Stimulated activated CD8-positive, alpha-beta memory T cell treated with anti-CD3 and anti-CD28 coated beads, Interleukin-7, amount 100 ng/mL, for 1 hour (primary cell): ENCODE measurements at places on chromosomes 3 and 15.

DNA sequence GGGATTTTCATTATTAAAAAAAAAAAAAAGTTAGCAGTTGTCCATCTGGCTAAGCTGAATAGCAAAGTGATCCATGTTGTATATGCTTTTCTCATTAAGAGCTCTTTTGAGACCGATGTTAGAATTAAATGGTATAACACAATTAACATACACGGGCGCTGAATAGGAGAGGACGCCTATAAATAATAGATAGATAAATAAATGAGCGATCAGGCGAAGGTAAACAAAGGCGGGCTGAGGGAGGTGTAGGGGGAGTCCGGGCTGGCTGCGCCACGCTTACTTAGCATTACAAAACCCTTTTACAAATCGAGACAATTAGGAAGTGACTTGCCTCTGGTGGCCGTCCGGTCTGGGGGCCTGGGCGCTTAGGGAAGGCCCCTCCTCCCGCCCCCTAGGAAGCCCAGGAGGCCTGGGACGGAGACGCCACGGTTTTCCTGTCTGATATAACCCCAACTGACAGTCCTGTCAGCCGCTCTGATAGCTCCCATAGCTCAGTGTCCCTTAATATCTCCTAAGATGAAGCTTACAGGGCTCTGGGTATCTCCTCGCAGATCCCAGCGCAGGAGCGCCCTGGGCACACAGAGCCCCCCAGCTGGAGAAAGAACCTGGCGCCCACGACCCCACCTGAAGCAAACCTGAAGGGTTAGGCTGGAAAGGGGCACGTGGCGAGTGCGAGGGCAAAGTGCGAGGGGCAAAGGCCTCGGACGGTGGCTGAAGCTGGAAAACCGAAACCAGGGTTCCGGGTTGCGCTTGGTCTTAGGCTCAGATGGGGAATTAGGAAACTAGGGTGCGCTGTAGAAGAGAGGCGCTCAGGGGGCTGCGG lies 3.6 kb downstream of the SOX14 start:
- no peak for DNase-seq

GRCh38 chr3:35486295-35486694 lies 153.0 kb upstream of the ARPP21 start:
- DNase-seq: no peak

GRCh38 chr15:87387766-87388165 lies 868.8 kb downstream of the NTRK3 start:
- DNase-seq: no peak

DNA sequence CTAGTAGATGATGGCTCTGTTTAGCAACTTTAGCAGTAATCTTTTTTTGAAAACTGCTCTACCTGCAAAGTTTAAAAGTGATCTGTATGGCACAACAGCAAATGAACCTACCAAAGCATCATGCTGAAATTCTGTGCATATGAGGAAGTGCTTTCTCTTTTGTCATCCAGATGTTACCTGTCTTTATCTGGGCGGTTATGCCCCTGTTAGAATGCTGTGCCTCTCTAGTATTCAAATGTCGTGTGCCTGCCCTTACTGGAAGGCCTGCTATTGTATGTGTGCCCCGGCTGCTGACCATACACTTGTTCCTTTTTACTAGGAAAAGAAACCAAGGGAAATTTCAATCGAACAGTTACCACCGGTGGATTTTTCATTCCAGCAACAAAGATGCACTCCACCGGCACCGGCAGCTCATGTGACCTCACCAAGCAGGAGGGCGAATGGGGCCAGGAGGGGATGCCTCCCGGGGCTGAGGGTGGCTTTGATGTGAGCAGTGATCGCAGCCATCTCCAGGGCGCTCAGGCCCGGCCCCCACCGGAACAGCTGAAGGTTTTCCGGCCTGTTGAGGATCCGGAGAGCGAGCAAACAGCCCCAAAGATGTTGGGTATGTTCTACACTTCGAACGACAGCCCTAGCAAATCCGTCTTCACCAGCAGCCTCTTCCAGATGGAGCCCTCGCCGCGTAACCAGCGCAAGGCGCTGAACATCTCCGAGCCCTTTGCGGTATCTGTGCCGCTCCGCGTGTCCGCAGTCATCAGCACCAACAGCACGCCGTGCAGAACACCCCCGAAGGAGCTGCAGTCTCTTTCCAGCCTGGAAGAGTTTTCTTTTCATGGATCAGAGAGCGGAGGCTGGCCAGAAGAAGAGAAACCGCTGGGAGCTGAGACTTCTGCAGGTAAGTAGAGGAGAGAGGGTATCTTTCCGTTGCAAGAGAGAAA lies 61.6 kb downstream of the TMEM39A start:
- no peak for DNase-seq

DNA sequence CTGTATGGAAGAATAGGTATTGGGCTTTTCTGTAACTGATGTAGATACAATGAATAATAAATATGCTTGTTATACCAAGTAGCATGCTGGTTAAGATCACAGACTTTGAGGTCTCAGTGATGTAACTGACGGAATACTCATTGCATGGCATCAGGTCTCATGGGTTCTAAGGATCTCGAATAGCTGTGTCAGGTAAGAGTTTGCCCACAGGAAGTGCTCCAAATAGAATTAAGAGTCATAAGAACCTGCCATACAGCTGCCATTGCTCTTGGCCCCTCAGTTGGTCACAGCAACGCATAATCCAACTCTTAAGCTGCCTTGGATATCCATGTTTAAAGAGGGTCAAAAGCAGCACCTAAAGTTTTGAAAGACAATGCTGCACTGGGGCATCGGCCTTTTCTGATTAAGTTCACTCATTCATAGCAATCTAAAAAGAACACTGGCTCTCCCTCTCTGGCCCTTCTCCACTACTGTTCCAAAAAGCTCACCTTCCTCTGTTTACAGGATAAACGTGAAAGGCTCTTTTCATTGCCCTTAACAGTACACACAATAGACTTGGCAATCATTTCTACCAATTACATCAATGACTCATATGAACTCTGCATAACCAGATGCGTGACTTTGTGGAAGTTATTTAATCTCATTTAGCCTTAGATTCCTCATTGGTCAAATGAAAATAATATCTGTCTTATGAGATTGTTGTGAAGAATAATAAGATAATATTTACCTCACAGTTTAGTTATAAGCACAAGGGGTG lies 74.6 kb downstream of the ZBTB20 start:
- no peak for DNase-seq

DNA sequence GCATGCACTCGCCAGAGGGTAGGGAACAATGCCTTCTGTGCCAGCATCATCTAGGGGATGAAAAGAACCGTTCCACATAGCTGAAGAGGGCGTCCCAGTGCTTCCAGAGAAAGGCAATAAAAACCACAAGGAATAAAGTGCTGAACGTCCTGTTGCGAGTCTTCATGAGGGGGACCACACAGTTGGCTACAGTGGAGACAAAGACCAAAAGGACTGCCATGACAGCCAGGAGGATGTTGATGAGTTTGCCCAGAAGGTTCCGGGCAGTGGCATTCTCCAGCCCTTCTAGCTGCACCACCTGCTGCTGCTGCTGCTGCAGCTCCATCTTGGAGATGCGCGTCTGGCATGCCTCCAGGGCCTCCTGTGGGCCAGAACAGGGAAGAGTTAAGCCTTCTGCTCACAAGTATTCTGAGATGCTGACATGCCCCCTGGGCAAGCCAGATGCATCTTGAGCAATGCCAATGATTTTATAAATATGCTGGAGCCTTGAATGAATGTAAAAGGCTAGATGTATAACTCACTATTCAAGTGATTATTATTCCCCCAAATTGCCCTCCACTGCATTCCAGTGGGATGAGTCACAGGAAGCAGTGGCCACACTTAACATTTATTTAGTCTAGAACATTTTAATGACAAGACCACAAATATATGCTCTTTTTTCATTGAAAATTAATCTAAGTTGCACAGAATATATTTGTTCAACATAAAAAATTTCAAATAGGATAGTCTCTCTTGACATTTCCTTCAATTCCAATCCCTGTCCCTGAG lies 45.1 kb upstream of the PLXND1 start:
- DNase-seq: no peak

- DNase-seq: no peak
Measured at GRCh38 chr15:100751585-100751984, 128.0 kb upstream of the ALDH1A3 start.

DNA sequence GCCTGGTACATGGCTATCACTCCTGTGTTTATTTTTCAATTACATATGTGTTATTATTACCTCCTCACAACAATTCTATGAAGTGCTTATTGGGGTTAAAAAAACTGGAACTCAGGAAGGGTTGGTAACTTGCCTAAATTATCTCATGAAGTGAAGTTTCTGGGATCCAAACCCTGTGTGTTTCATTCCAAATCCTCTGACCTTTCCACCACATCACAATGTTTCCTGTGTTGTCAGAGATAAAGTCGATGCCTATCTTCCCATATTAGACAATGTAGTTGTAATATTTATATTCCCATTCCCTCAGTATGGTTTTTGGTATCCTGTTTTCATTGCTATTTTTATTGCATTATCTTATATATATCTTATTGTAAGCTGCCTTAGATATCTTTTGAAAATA lies 269.1 kb upstream of the CFAP20DC start:
- DNase-seq: no peak

GRCh38 chr15:77457191-77457904 lies 36.7 kb downstream of the HMG20A start:
- no peak for DNase-seq

- DNase-seq: no peak
Measured at GRCh38 chr3:172289583-172289982, 158.7 kb downstream of the GHSR start.

- DNase-seq: no peak
Measured at GRCh38 chr3:71708476-71709105, 16.6 kb downstream of the EIF4E3 start.

DNA sequence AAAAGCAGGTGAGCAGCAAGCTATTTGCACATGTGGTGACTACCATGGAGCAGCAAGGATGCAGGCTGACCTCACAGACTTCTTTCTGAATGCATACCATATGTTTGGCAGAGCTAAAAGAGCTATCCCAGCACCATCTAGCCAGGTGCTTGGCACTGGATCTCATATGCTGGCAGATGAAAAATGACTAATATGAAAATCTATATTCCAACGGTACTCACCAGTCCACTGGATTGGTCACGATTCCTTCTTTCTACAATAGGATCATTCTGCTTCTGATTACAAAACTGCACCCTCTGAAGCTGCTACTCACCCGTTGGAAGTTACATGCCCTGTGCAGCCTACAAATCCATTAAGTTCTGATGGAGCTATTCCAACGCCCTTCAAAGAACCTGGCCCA lies 714.3 kb upstream of the CFAP20DC start:
- DNase-seq: no peak

- DNase-seq: no peak
Measured at GRCh38 chr3:152849996-152850578, 15.2 kb downstream of the P2RY1 start.

- DNase-seq: no peak
Measured at GRCh38 chr3:126127904-126128303, 44.0 kb upstream of the SLC41A3 start.

DNA sequence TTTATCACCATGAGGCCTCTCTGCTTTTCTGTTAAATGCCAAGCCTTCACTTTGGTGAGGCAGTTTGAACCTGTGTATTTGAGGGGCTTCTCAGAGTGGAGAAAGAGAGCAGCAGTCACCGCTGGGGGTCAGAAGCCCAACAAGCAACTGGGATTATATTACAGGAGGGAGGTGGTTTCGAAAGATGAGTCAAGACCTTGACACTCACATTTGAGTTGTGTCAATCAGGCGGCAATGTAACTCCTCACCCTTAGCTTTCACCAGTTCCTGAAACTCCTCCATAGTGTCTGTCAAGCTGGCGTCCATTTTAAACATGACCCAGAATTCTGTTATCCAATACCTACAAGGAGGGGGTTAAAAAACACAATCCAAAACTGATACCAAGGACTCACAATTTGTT lies 46.5 kb downstream of the RASGRP1 start:
- DNase-seq: no peak

GRCh38 chr15:65947041-65947440 lies 77.8 kb downstream of the RAB11A start:
- no peak for DNase-seq

DNA sequence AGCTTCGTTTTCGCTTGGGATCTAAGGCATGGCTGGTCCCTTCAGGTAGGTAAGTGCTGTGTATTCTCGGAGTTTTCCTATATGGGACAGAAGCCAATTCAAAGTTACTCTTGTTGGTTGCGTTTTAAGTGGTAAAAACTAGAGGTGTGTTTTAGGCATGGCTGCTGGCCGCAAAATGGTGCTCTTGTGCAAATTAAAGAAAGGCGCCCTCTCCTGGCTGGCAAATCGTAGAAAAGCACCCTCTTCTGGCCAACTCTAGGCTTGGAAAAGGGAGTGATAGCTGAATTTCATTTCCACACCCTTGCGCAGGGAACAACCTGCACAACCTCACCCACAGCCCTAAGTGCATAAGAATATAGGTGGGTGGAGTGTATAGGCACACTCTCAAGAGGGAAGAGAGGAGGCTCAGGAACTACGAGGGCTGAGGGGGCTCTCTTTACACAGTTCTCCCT lies 23.5 kb downstream of the DRD3 start:
- no peak for DNase-seq

GRCh38 chr3:179503640-179504039 lies 52.4 kb upstream of the GNB4 start:
- DNase-seq: no peak

- DNase-seq: no peak
Measured at GRCh38 chr3:86837871-86838270, 153.1 kb downstream of the VGLL3 start.

- DNase-seq: peak; percentile 41
Measured at GRCh38 chr15:59917504-59918157, 86.5 kb upstream of the FOXB1 start.

DNA sequence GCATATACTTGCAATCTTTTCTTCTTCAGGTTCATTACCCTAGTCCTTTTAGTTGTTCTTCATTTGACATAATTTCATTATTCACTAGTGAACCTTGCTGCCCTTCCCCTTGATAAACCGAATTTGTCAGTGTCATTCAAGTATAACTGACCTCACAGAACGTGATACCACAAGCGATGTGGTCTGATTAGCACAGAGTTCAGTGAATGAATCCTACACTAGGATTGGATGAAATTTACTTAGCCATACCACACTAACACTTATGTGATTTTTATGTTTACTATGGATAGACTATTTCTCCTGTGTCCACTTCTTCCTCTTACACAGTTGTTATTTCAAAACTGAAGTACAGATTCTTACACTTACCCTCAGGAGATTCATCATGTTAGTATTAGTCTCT lies 27.2 kb downstream of the CD86 start:
- no peak for DNase-seq
